ENCODE measurements at places on chromosomes 6 and 20.
A peak's percentile ranks its signal among the peaks of the same experiment; 100 is the strongest.

- peak; percentile 32 for DNase-seq
Observed at GRCh38 chr6:39189915-39190544, 39.2 kb downstream of the KCNK5 start.

DNA sequence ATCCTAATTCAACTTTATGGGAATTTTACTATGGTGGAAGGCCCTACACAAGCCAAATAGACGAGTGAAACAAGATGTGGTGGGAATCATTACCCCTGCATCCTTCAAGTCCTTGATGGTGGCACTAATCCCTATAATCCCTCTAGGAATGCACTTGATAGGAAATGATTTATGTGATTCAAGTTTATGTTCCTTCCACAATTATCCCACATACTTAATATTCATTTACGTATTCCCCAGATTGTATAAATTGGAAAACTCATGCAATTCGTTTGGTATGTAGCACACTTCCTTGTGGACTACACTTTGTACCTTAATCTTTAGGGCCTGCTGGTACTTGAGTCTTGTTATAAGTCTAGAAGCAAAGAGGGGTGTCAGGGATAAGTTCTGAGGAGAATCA lies 40.8 kb downstream of the PKIB start:
- no peak for DNase-seq

DNA sequence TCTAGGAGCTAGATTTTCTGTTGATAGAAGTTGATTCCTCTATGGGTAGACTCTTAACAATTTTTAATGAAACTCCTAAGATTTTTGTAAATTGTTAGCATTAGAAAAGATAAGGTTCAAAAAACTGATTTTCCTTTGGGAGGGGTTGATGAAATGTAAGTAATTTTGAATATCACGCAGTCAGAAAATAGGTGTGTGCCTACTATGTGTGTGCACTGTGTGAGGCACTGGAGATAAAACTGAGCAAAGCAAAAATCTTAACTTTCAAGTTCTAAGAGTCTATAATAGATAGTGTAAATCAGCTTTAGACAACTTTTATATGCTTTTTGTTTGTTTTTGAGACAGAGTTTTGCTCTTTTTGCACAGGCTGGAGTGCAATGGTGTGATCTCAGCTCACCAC lies 53.3 kb downstream of the FAM217A start:
- DNase-seq = no peak

GRCh38 chr20:58854638-58855471 lies 2.3 kb downstream of the GNAS start:
- no peak for DNase-seq
